Lower leg skin (tissue), 4 donors: ENCODE measurements at places on chromosomes 6 and 20.
A peak's percentile ranks its signal among the peaks of the same experiment; 100 is the strongest.

GRCh38 chr6:30446259-30446658 is 43.0 kb upstream of the HLA-E start:
- DNase-seq, result no peak

GRCh38 chr6:7048894-7049293 is 58.9 kb upstream of the RREB1 start:
- no peak for DNase-seq

- no peak for DNase-seq
These were observed 6.4 kb downstream of the TFAP2A start for GRCh38 chr6:10408457-10408856.

DNA sequence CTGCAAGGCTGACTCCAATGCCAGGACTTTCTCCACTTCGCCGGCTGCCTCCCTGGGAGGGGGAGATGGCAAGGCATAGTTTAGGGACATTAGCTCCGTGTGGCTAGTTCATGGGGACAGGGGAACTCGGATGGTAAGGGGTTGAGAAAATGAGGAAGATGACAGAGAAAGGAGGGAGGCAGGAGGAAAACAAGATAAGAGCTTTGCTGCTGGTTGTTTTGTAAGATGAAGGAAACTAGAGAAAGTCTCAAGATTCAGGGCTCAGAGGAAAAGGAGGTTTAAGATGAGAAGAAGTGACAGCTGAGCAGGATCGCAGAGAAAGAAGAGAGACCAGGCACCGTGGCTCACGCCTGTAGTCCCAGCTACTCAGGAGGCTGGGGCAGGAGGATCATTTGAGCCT is 180.9 kb upstream of the RREB1 start:
- no peak for DNase-seq

DNA sequence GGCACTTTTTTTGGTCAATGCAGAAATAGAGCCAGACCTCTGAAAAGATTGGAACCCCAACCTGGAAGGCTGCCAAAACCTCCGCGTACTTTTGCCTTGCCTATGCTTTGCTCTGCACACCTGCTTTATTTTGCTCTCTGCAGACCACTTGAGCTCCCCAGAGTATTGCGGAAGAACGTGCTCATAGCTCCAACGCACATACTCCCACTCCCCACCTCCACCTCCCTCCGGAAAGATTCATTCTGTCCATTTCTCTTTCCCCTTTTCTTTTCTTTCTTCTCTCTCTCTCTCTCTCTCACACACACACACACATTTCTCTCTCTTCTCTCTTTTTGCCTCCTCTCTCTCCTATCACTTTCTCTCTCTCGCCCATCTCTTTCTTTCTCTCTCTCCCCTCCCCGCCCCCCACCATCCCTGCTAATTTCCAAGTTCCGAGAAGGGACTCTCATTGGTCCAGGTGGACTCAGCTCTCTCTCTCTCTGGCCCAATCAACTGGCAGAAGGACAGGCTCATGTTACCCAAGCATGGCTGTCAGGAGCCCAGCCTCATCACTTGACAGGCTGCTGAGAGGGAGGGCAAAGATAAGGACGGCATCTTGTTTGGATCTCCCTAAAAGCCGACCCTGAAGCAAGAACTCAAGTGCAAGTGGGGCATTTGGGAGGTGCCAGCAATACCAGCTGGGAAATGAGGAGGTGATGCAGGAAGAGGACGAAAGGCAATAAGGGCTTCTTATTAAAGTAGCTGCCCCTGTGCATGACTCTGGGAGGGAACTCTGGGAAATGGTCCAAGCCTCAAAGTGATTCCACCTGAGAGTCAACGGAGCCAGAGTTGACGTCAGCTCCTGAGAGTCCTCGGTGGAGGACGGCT is 246.1 kb downstream of the LY86 start:
- DNase-seq, result no peak

DNA sequence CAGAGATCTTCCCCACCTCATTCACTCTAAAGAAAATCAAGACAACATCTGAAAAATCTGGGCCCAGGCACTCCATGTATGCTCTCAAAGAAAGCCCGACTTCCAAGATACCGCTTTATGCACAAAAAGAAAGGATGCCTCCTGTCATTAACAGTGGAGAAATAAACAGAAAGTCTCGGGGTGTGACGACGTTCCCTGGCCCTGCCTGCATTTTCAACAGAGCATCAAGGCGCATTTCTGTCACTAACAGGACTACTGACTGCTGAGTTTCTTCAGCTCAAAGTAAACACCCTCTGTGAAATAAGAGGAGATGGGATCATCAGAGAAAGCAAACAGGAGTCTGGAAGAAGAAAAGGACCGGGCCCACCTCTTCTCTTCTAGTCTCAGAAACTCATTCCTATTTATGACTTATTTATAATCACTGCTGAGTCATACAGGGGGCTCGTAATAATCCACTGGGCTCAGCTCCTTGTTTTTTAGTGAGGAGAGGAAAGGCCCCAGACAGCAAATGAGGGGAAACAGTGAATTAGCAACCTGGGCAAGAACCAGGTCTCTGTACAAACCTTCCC is 99.7 kb downstream of the ZMYND8 start:
- DNase-seq, result no peak

DNA sequence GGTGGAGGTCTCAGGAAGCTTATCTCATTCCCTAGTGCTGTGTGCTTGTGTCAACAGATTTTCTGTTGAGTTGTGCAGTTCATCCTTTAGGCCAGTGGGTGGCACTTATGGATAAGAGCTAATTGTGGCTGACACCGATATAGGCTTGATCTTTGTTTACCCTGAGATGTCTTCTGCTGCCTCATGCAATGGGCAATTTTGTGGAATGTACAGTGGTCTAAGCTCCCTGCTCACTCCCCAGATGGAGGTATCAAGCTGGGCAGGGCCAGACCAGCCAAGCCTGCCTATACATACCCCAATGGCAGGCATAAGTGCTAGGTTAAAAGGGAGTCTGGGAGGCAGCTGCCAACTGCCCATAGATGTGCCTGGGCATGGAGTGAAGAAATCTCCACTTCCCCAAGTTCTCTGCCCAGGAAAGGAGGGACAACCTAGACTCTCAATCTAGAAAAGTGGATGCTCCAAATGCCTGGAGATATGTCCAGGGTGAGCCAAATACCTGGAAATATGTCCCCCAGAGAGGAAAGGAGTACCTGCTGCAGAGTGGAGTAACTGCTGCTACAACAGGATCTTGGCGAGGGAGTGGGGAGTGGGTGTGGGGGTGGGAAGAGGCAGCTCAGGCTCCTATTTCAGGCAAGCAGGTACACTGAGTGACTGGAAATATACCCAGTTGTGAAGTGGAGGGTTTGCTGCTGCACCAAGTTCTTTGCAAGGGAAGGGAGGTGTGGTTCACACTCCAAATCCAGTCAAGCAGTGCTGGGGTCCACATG is 53.2 kb upstream of the ARG1 start:
- no peak for DNase-seq

GRCh38 chr20:56835829-56836550 is 206.9 kb downstream of the TFAP2C start:
- no peak for DNase-seq

- DNase-seq, result no peak
These were observed 19.1 kb upstream of the ARMC12 start for GRCh38 chr6:35717449-35718374.

GRCh38 chr20:61812845-61813485 is 252.7 kb downstream of the TAF4 start:
- DNase-seq, result no peak

- no peak for DNase-seq
These were observed 68.8 kb downstream of the FGD2 start for GRCh38 chr6:37074053-37074827.

GRCh38 chr6:16102208-16102607 is 26.7 kb upstream of the MYLIP start:
- DNase-seq, result no peak

DNA sequence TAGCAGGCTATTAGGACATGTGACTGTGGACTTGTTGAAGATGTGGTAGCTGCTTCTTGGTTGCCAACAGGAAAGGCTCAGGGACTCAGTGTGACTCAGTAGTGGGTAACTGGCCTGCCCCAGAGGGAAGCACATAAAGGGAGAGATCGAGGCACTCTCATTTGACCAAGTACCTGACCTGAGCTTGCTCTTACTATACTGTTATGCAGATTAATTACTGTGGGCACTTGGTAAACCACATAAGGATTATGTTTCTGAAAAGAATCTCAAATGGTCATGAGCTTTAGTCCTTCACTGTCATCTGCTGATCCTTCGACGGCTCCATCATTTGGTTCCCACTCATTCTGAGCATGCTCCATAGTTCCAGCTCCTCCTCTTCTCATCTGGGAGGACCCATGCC is 48.2 kb upstream of the RPL7L1 start:
- peak; percentile 15 for DNase-seq

GRCh38 chr20:51495291-51495690 is 47.2 kb downstream of the NFATC2 start:
- no peak for DNase-seq

GRCh38 chr20:58971429-58971828 is 9.6 kb upstream of the NELFCD start:
- DNase-seq, result no peak

DNA sequence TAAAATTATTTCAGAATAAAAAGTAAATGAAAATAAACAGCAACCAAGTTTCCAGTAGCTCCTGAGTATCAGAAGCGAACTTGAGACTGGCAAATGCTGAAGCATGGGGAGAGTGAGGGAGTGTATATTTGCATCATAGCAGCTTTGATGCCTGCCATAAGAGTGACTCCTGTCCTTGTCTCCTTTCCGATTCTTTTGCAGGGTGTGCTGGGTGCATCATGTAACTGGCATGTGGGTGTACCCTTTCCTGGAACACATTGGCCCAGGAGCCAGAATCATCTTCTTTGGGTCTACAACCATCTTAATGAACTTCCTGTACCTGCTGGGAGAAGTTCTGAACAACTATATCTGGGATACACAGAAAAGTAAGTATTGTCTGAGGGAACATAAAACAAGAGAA is 117.4 kb downstream of the ADAT2 start:
- no peak for DNase-seq

DNA sequence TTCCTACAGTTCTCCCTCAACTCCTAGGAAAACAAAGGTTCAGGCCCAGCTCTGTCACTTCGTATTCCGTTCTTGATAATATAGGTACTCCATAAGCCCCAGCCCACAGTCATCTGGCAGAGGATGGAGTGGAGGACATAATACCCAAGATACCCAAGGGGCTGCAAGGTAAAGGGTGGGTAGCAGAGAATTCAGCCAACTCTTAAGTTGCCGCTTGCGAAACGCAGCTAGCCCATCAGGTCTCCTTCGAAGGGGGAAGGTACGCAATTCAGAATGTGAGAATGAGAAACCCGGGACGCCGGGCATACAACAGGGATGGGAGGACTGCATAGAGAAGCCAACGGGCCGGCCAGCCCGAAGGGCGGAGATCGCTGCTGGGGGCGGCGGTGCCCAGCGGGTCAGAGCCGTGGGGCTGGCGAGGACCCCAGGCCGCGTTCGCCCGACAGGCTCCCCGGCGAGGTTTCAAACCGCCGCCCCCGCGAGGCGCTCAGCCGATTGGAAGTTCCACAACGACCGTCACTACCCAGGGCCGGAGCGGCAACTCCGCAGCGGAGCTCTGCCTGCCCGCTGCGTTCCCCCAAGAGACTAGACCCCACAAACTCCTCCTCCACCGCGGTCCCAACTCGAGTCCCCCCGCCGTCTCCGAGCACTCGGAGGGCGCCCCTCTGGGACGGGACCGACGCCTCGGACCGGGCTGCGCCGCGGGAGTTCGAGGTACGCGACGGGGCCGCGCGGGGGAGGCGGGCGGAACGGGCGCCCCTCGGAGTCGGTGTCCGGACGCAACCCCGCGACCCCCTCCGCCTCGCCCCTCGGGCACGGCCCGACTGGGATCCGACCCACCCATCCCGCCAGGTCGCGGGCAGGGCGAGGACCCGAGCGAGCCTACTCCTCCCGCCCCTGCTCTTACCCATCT is 911 bp downstream of the CDK19 start:
- peak; percentile 91 for DNase-seq

DNA sequence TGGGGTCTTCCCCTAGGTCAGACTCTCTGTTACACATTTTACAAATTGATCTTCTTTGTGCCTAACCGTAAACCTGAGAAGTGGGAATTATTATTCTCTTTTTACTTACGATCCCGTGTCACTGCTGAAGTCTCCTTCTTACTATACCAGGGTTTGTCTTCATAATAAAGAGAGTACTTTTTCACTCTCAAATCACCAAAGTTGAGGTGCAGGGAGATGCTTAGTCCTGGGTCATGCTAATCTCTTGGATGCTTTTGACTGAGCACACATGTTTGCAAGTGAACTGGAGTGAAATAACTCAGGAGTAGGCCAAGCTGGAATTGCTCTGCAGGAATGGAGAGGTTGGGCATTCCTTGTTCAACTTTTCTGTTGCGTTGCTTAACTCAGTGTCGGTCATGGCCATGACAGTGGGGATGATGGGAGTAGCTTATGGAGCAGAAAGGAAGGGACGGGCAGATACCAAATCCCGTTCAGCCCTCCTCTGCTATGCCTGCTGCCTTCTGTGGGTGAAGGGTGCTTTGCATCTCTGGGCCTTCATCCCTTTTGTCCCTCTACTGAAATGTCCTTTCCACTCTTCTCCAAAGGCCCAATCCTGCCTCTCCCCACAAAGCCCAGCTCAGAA is 15.2 kb upstream of the TAGAP start:
- no peak for DNase-seq

DNA sequence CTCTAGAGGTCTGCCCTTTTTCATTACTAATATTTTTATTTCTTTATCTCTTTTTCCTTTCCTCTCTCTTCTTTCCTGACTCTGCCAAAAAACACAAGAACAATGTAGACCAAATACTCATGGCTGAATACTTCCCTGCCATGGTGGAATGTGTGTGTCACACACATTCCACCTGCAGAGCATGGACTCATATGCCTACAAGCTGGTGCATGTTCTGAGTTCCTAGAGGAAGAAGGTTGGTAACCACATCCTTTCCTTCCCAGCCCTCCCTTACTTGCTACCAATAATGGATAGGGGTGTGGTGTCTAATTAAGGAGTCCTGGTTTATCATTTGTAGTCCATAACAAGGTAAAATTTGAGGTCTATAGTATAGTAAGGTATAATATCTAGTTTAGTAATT is 15.2 kb upstream of the CST9L start:
- DNase-seq, result no peak

- peak; percentile 56 for DNase-seq
These were observed 47.1 kb downstream of the MCUR1 start for GRCh38 chr6:13767121-13767808.

GRCh38 chr6:104630522-104630921 is 229.2 kb downstream of the HACE1 start:
- no peak for DNase-seq

DNA sequence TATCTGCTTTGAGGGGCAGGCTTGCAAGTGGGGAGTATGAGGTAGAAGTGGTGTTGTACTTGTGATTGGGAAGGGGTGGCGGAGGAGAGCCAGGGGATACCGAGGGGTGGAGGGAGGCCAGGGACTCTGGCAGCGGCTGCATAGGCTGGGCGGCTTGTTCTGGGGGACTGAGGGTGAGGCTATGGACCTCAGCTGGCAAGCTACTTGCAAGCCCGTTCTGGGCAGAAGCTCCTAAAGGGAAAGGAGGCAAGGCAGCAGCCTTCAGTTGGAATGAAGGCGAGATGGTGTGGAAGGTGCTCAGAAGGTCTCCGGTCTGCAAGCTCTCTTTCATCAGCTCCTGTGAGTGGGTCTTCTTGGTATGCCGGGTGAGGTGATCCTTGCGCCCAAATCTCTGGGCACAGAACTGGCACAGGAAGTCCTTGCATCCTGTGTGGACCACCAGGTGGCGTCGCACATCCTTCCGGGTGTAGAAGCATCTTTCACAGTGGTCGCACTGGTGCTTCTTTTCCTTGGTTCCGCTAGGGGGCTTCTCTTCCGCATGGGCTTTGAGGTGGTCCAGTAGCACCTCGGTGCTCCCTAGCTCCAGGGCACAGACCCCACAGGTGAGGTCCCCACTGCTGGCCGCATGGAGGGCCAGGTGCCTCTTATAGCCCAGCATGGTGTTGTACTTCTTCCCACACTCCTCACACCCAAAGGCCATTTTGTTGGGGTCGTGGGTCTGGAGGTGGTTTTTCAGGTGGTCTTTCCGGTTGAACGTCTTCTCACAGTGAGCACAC is 66.0 kb downstream of the PLAGL1 start:
- DNase-seq, result no peak
